ENCODE measurements at places on chromosomes 4 and X.

DNA sequence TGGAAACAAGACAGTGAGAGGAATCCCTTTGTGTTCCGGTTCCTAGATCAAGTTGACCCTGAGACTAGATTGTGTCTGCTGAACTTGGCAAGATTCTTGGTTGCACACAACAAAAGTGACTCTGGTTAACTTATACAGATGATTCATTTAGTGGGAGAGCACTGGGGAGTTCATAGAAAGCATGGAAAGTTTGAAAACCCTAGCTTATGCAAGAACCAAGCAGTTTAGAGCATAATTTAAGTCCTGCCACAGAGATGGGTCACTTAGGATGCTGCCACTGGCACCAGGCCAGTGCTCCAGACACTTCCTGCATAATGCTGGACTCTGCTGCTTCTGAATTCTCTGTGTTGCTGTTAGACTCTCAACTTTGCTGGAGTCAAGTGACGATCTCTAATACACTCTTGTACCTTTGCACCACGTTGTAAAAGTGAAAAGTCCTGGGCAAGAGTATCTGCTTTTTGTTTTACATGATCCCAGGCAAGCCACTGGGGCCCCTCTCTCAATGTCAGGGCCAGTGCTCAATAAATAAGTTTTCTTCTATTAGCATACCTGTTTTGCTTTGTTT is 12.7 kb upstream of the DCUN1D4 start:
- no peak for DNase-seq

DNA sequence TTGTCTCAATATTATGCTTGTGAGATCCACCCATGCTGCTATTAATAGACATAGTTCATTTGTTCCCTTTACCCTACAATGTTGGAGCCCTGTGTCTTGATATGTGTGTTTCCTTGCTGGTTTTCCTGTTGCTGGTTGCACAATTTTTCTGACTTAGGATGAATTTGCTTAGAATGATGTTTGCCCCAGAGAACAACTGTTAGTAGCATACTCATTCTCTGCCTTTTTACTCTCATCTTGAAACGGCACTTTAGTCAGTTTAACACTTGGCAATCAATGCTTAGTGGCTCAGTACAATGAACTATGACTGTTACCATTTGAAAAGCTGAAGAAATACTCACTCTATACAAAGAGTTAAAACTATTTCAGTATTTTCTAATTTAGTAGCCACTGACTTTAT is 158.8 kb upstream of the NDST4 start:
- no peak for DNase-seq

GRCh38 chr4:75726577-75726976 is 2.2 kb downstream of the USO1 start:
- peak; percentile 20 for DNase-seq

DNA sequence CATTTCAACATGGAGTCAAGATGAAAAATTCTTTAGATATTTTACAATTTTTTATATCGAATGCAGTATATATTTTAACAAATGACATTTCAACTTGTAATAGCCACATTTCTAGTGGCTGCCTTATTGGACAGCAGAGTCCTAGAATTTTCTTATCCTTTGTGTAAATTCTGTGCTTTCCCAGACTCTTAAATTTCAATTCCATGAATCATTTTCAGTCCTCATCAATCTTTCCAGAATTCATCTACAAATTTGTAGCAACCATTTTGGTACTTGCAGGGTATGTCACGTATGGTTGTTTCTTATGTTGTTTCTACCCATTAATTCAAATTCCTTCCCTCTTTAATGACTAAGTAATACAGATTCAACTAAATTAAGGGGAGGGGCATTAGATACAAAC is 2.7 kb downstream of the PAICS start:
- peak; percentile 38 for DNase-seq

DNA sequence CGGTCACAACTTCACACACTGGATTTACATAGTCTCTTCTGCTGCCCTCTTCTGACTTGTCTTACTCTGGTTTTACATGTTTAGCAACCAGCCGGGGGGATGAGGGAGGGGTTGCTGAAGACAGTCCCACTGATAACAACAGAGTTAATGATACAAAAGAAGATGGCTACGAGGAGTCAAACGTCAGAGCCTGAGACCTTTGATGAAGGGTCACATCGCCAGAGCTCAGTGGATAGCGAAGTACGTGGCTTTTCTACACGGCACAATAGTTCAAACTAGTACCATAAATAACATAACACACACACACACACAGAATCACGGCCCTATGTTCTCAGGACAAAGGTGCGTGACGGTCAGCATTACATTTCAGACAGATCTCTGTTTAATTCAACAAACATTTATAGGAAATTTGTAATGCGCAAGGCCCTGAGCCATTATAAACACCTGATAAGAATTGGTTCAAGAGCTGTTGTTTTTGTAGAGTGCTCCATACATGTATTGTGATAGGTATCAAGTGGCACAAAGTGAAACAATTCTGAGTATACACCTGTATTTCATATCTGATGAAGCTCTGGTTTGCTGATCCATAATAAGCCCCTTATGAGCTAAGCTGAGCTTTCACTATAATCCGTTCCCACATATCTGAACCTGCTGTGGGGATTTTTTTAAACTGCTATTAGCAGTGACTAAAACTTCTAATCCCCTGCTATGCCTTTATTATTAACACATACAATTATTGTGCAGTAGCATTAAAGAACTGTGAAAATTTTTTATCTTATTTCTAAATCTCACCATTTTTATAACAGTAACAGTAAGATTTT is 100.0 kb downstream of the NR3C2 start:
- DNase-seq, result no peak

- DNase-seq, result no peak
These were observed 19.7 kb downstream of the ZFP42 start for GRCh38 chr4:188015025-188015940.

- no peak for DNase-seq
These were observed 134.7 kb downstream of the F11 start for GRCh38 chr4:186400676-186401075.

DNA sequence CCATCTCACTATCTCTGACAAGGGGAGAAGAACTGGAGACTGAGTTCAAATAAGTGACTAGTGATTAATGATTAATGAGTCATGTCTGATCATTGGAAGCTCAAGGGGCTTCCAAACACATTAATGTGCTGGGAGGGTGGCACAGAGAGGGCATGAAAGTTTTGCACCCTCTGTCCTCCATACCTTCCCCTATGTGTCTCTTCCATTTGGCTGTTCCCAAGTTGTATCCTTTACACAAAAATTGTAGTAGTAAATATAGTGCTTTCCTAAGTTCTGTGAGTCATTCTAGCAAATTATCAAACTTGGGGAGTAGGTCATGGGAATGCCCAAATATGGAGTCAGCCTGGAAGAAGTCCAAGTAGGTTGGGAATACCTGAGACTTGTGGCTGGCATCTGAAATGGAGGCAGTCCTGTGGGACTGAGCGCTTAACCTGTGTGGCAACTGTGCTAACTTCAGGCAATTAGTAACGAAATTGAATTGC is 4.1 kb upstream of the FAM200B start:
- DNase-seq, result no peak

DNA sequence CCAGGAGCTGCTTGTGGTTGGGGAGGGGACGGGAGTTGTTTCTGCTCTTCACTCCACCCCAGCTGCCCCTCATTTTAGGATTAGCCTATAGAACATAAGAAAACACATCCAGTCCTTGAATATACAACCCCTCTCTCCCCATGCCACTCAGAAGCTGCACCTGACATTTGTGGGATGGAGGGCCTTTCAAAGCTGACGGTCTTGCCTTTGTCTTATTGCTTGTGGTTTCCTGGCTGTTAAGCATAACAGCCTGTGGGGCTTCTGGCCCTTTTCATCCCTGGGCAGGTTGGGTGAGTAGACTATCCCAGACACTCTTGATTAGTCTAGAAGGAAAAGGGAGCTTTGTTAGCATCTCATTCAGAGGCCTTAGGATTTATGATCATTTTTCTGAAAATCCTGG is 407.6 kb upstream of the BOD1L1 start:
- DNase-seq, result no peak

- DNase-seq, result no peak
These were observed 47.3 kb upstream of the C1GALT1C1 start for GRCh38 chrX:120677004-120677652.

- no peak for DNase-seq
These were observed 1076.3 kb upstream of the TENM3 start for GRCh38 chr4:181166742-181167399.

- DNase-seq, result no peak
These were observed 42.4 kb downstream of the PPP3CA start for GRCh38 chr4:101304916-101305315.

DNA sequence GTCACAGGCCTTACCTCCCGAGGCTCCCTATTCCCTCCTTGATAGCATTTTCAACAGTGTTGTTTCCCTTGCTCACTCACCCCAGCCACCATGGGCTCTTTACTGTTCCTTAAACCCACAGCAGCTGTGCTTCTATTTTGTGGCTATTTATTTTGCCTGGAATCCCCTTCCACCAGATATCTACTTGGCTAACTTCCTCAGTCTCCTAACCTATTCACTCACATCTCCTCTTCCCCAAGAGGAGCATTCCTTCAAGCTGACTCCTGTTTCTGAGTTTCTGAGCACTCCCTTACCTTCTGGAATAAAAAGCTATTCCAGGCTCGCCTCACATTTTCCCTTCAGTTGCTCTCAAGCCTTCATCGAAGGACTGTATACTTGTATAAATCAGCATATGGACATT is 50.5 kb downstream of the CXCL1 start:
- DNase-seq, result no peak

DNA sequence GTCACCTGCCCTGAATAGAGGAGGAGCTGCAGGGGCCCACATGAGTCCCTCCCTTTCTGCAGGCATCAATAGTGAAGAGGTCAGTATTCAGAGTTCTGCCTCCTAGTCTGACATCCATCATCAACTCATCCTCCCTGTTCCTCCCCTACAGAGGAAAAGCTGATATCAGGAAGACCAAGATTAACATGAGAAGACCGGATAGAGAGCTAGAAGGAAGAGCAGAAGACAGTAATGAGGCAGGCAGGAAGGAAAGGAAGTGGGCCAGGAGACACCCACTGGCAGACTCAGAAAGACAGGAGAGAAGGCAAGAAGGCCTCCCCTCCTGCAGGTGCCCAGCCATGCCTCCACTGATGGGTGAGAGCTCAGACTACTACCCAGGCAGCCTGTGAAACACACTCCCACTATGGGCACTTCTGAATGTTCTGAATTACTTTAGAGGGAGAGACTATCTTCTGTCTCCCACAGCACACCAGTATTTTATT is 74.6 kb downstream of the CC2D2A start:
- no peak for DNase-seq
